ENCODE measurements at places on chromosomes 1 and 21.

- DNase-seq = no peak
Observed at GRCh38 chr1:228555074-228555994, 68.2 kb downstream of the RNF187 start.

DNA sequence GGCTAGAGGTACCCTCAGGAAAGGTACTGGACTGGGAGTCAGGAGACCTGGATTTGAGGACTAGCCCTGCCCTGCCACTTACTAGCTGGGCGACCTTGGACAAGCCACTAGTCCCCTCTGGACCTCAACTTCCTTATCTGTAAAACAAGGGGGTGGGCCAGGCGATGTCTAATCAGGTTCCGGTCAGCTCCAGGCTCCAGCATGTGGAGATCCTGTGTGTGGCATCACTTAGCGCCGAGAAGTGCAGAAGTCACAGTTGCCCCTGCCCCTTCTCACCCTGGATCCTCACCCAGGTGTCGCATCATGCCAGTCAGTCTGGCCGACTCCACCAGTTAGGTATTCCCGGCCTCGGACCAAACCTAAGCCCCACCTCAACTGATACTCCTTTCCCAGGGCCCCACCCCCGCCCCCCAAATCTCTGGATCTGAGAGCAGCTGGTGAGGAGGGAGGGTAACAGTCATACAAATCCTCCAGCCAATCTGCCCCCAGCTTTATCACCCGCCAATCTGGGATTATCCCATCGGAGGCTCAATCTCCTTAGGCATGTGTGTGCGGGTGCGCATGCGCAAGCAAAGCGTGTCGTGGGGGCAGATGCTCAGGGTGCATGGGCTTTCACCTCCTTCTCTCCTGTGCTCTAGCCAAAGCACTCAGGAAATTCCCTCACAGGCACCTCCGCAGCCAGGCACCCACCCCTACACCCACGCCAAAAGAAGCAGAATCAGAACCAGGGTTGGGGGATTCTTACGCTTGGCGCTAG lies 5.4 kb downstream of the CELF3 start:
- DNase-seq = no peak

DNA sequence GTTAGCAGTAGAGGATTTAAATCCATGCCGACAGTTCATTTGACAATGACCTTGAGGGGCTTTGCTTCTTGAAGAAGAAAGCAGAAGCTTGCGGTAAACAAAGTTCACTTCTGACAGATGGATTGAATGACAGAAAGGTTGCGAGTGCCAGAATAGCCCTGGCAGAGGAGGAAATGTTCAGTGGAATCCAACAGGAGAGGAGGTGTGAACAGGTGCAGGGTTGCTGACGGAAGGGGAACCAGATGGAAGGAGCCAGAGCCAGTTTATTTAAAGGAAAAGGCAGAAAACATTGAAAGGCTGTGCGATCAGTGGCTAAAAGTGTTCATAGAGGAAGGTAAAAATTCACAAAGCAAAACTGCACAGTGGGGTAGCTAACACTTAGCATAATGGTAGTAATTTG lies 141.0 kb downstream of the SDCCAG8 start:
- DNase-seq = no peak

DNA sequence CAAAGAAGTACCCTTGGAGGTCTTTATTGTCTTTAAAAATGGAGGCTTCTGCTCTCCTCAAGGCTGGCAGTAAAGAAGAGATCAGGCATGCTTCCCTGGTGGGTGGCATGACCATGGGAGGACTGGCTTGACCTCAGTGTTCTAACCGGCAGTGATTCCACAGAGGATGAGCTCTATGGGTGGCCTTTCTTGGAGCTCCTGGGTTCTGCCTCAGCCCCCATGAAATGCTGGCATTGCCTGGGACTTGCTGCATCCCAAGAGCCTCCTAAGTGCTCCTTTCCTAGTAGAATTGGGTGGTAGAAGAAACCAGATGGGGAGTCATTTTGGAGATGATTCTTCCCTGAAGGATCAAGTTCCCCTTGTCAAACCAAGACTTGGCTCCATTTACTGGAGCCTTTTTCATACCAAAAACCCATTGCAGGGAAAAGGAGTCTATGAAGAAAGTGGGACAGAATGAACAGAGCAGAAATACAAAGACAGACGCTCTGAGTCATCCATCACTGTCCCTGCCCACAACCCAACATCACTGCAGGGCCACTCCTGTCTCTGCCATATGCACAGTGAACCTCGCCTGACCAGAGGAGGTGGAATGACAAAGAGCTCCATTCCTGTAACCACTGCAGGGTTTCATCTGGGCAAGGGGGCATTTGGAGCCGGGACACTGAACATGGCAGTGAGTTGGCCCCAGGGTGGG lies 42.4 kb downstream of the RIMS3 start:
- no peak for DNase-seq

DNA sequence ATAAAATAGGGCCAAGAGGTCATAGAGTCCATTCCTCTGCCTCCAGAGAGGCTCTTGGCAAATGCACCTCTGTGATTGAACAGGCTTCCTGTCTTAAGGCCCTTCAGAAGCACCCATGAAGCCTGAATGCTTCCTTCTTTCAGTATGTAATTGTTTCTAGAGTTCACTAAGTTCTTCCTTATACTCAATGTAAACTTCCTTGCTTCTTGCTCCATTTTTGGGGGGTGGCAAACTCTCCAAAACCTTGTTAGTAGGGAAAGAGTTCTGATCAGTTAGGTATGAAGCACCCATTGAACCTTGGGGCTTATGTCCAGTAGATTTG lies 102.3 kb upstream of the LPGAT1 start:
- DNase-seq = no peak

- no peak for DNase-seq
Observed at GRCh38 chr1:61287734-61288133, 205.4 kb downstream of the NFIA start.

Data from amniotic stem cell (primary cell).